Esophagus squamous epithelium (tissue), 5 donors: ENCODE measurements at places on chromosomes 5 and 9. TPM values are rescaled to one million over a fixed set of nuclear protein-coding genes. Genes with fewer than 3 reads are reported as not detected.

Gene GARIN3
- total RNA-seq, result not detected

Gene C5orf46
- not detected for total RNA-seq

Gene PDCD1LG2
- total RNA-seq, result 3.6 TPM

Gene ZFP2
- 0.95 TPM for total RNA-seq

Gene ZNF354C
- total RNA-seq, result 0.80 TPM

Gene OBP2B
- total RNA-seq, result not detected

Gene ACOT12
- not detected for total RNA-seq

Gene FAM221B
- total RNA-seq, result not detected

Gene IFNK
- total RNA-seq, result not detected

Gene RASEF
- total RNA-seq, result 9.1 TPM

Gene PHF24
- 0.09 TPM for total RNA-seq

Gene CMBL
- 1.1 TPM for total RNA-seq

Gene PSIP1
- total RNA-seq, result 22.2 TPM

Gene SUSD3
- total RNA-seq, result 4.4 TPM

Gene GLRA1
- total RNA-seq, result not detected

Gene IRX2
- 7.6 TPM for total RNA-seq

Gene SPATA31D4
- total RNA-seq, result not detected

Gene MVB12B
- total RNA-seq, result 5.4 TPM

Gene SPAAR
- total RNA-seq, result 1.1 TPM

Gene IL5
- not detected for total RNA-seq

Gene AQP7
- total RNA-seq, result not detected

Gene CNTFR
- total RNA-seq, result 4.6 TPM

Gene SHROOM1
- 3.9 TPM for total RNA-seq

Gene SOX30
- not detected for total RNA-seq

Gene PCDHB15
- total RNA-seq, result 0.99 TPM

Gene ACTBL2
- total RNA-seq, result not detected

Gene BARHL1
- not detected for total RNA-seq

Gene GKAP1
- 2.6 TPM for total RNA-seq

Gene CIZ1
- total RNA-seq, result 37.0 TPM

Gene PLPP6
- total RNA-seq, result 9.9 TPM

Gene C8G
- not detected for total RNA-seq

Gene OR1B1
- total RNA-seq, result not detected

Gene ZNF879
- total RNA-seq, result 8.0 TPM

Gene BAAT
- not detected for total RNA-seq

Gene FIBCD1
- not detected for total RNA-seq

Gene CNTNAP3B
- 11.0 TPM for total RNA-seq

Gene PRRX2
- 3.8 TPM for total RNA-seq

Gene MCIDAS
- not detected for total RNA-seq

Gene PPP3R2
- total RNA-seq, result not detected

Gene OR1K1
- not detected for total RNA-seq

Gene FAM200C
- 3.2 TPM for total RNA-seq

Gene PCDHA4
- total RNA-seq, result 0.19 TPM

Gene PCDHGA12
- total RNA-seq, result 2.6 TPM

Gene GABRP
- 1.1 TPM for total RNA-seq

Gene CNOT8
- total RNA-seq, result 32.8 TPM

Gene TXNDC8
- not detected for total RNA-seq

Gene PRDM9
- not detected for total RNA-seq
